Cortex of kidney (tissue), 1 donor: ENCODE measurements at places on chromosomes 2 and 18.

GRCh38 chr2:86081724-86082123 lies 24.0 kb downstream of the POLR1A start:
- no peak for DNase-seq

DNA sequence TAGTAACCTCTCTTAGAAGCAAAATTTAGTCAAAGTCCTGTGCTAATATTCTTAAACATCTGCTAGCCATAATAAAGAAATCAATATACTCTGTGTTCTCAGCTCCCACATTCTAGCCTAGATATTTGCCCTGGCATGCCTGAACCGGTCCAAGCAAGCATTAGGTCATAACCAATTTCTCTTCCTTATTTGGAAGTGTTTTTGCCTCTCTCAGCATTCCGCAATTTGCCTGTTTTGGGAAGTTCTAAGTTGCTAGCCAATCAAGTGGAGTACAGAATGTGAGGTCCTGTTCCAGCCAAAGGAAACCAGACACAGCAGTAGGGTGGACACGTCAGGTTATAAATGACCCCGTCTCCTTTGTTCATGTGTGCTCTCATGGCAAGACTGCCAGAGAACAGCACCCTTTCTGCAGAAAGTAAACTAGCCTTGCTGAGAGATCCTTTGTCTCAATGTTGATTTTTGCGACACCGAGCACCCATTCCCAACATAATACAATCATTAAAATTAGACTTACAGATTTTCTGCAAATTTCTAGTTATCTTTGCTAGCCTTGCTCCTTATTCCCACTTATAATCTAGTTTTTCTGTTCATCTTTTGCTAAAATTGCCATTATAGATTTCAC lies 13.0 kb upstream of the SULT1C4 start:
- no peak for DNase-seq

- DNase-seq = no peak
These were observed 173.3 kb upstream of the PIEZO2 start for GRCh38 chr18:11322716-11323115.

- DNase-seq = no peak
These were observed 72.5 kb upstream of the SMAD2 start for GRCh38 chr18:48002933-48003365.

DNA sequence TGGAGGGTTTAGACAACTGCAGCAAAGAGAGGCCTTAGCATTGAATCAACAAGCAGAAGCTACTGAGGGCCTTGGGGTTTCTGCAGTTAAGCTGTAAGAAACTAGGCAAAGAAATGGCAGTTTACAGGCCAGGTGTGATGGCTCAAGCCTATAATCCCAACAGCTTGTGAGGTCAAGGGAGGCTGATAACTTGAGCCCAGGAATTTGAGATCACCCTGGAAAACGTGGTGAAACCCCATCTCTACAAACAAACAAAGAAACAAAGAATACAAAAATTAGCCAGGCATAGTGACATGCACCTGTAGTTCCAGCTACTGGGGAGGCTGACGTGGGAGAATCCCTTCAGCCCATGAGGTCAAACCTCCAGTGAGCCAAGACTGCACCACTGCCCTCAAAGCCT lies 421.6 kb upstream of the CHST9 start:
- DNase-seq = no peak
